Suppressor macrophage (primary cell): ENCODE measurements at places on chromosomes 16 and 17.

GRCh38 chr17:17682293-17682736 lies 1.1 kb downstream of the RAI1 start:
- peak; percentile 81 for DNase-seq

GRCh38 chr16:81486540-81487061 lies 42.0 kb downstream of the CMIP start:
- DNase-seq, result no peak

DNA sequence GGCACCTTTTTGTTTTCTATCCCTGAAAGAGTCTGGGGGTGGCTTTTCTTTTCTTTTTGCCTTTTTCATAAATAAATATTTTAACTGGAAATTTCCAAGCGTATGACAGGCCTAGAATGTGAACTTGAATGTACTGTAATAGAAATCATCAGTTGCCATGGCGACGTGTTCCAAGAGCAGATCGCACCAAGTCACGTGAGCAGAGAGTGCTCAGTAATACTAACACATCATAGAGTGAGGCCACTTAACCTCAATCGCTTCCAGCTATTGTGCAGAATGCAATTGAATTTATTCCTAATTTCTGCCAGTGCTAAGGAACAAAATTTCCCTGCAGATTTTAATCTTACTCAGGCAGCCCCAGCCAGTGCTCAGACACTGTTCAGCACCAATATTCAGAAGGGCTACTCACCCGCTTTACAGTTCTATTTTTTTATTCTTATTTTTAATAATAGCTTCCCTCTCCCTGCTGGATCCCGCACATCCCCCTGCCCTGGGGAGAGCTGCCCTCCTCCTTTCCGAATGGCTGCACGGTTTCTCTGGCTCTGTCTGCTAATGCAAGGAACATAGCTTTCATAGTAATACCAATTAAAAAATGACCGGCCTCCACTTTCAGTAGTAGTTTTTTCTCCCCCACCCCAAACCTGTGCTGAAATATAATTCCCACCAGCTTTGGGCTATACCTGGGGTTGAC lies 26.2 kb upstream of the PMFBP1 start:
- DNase-seq, result peak; percentile 54

DNA sequence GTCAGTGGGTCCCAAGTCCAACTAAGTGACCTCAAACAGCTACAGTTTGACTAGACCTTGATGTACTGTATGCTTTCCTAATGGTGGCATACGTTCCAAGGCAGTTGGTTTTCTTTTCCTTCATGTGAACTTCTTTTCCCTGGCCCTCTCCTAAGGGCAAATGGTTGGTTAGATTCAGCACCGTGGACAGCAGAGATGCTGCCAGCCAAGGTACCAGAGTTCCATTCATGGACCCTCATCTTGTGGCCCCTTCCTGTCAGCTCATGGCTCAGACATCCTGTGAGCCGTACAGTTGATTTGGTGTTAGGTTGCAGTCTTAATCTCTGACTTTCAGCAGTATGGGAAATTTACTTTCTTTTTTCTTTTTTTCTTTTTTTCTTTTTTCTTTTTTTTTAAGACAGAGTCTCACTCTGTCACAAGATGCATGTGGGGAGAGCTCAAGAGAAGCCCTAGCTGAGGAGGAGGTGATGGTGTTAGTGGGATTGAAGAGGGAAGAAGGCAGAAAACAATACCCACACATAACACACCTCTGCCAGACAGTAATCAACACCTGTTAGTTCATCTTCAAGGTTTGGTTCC lies 122.4 kb downstream of the USP31 start:
- DNase-seq, result no peak

- no peak for DNase-seq
Measured at GRCh38 chr16:16006650-16007049, 57.2 kb downstream of the ABCC1 start.
